Renal cortical epithelial cell (primary cell): ENCODE measurements at places on chromosomes 7 and 10.
A peak's percentile ranks its signal among the peaks of the same experiment; 100 is the strongest.

GRCh38 chr7:135710417-135711138 lies 17.4 kb downstream of the SLC13A4 start:
- no peak for DNase-seq

DNA sequence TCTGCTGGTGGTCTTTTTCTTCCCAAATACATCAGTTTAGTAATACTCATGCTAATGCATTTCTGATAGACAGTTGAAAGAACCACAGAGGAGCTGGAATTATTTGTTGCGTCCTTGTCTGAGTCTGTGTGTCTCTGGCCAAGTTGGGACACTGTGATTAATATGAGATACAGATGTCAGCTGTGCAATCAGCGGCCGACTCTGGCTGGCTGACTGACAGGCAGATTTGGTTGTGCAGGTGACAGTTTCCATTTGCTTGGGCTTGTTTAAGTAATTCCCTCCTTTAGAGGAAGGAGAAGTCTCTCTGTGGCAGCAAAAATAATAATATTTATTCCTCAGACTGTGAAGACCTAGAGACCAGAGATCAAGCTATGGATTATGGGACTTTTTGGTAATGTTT lies 176.2 kb upstream of the CHRM2 start:
- DNase-seq = no peak

DNA sequence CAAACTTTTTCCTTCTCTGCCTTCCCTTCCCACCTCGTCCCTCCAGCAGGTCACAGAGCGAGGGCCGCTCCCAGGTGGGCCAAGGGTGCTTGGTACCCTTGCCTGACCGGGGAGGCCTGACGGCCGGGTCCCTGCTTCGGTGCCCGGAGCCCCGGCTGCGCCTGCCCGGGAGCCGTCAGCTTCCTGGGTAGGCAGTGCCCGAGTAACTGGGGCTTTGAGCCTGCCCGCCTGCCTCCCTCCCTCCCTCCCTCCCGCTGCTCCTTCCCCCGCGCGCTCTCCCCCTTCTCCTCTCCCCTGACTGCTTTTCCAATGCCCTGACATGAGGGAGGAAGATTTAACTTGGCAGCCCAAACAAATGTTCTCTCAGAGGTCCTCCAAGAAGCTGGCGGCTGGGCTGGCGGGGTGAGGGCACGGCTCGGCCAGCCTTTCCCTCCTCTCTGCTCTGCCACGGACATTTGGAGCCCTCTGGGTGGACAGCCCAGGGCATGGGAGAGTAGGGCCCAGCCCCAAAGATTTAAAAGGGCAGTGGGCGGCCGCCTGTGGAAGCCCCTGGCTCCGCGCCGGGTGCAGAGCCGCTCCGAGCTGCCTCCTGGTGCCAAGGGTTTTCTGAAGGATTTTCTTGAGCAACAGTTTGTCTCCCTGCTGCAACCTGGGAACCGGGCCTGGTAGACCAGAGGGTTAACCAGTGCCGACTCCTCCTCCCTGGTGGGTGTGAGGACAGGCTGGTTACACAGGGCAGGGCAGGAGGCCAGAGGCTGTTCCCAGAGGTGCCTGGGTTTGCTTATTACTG lies 2.0 kb downstream of the ZMIZ1 start:
- DNase-seq = peak; percentile 89

DNA sequence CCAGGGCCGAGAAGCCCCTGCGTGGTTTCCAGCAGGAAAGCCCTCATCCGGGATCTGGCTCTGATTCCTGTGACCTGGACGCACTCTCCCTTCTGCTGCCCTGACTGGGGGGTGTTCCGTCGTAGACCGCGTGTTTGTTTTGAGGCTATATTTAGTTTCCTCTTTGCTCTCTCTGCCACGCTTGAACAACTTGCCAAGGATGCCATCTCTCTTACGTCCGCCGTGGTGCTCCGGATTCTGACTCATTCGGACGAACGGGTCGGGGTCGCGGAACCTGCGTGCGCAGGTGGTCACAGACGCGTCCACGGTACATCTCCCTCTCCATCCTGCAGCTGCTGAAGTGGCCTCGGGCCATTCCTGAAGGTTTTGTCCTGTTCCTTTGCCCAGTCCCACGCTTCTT lies 10.4 kb upstream of the SORCS3 start:
- peak; percentile 72 for DNase-seq

DNA sequence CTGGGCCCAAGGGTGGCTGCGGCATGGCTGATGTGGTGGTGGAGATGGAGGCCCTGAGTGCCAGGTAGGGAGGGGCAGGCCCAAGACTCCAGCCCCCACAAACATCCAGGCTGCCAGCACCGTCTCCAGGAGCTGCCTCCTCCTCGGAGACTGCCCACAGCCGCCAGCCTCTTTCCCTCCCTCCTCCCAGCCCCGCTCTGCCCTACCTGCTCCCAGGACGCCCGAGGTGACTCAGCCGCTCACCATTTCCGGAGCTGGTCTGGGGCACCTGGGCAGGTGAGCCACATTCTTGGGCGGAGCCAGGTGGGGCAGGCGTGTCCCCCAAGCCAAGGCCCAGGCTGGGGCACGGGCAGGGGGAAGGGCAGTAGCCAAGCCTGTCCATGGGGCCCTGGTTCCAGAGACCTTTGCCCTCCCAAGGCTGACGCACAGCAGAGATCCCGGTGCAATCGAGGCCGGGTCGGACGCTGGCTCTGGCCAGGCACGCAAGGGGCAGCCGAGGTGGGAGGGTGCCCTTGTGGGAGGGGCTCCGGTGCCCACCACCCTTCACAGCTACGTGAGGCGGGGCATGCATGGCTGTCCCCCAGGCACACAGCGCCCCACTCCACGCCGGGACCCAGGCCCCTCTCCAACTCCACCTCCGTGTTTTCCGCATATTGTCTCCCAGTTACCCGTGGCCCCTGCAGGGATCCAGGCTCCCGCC lies 8.8 kb downstream of the ADAP1 start:
- DNase-seq = peak; percentile 53

- DNase-seq = peak; percentile 51
Measured at GRCh38 chr7:33261585-33261984, 132.2 kb downstream of the BBS9 start.

DNA sequence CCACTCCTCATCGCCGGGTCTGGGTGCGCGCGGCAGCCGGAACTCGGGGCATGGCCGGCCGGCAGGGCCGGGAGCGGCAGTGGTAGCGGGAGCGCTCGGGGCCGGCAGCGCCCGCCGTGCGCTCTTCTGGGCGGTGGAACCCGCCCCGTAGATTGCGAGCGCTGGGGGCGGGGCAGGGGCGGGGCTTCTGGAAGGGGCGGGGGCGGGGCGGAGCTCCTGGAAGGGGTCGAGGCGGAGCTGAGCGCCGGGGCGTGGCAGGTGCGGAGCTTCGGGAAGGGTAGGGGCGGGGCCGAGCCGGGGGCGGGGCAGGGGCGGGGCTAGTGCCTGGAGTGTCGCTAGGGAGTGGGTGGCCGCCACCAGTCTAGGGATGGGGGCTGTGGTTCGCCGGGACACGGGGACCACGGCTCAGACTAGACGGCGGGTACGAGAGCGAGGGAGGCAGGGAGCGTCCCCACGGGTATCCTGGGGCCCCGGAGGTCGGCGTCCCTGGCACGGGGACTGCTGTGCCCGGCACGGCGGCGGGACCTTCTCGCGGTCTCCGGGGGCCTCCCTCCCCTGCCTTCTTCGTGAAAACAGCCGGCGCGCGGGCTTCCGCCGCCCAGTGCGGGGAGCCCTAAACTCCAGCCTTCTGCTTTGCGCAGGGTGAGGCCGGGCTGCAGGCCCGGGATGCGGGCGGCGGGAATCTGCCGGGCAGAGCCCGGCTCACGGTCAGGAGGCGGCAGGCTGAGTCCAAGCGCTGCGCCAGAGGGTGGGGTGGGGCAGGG lies at the start of gene STK32C:
Gene STK32C (minus strand): TSS at position 128 of the 764 bp plus-strand sequence. CDS start 117 bp downstream, at position 11.
- DNase-seq = peak; percentile 54

- DNase-seq = peak; percentile 59
Measured at GRCh38 chr7:139358541-139359365, 941 bp upstream of the LUC7L2 start.

GRCh38 chr10:90652519-90652918 lies 205.3 kb downstream of the HTR7 start:
- DNase-seq = peak; percentile 24

- no peak for DNase-seq
Measured at GRCh38 chr7:88523645-88524044, 217.0 kb upstream of the STEAP4 start.

GRCh38 chr7:75945297-75946168 lies 30.6 kb downstream of the POR start:
- DNase-seq = peak; percentile 93

GRCh38 chr10:119640875-119641526 lies 10.2 kb upstream of the BAG3 start:
- no peak for DNase-seq

GRCh38 chr10:44818701-44819127 lies 92.4 kb upstream of the TMEM72 start:
- no peak for DNase-seq
